Mucosa of descending colon (tissue), 3 donors: ENCODE measurements at places on chromosomes 4 and X. TPM values are rescaled to one million over a fixed set of nuclear protein-coding genes. Genes with fewer than 3 reads are reported as not detected.

- DNase-seq = no peak
Measured at GRCh38 chrX:143994206-143994605, 110.3 kb downstream of the UBE2NL start.

The RNF113A gene
- total RNA-seq = 12.2 TPM

DNA sequence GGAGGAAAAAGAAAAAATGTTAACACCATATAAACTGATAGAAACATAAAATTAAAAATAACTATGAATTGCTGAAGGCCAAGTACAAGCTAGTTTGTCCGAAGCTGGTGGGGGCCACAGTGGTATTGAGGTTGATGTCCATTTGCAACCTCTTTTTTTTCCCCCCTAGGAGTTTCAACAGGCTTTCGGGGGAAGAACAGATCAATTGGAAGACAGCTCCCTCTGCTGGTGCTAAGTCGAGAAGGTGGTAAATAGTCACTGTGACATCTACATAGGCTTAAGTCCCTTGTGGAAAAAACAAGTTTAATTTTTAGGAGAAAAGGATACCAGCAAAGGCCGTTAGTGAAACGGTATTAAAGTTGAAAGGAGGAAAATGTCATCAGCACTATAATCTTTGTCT is 115.7 kb upstream of the ZXDA start:
- DNase-seq = peak; percentile 44

- no peak for DNase-seq
Measured at GRCh38 chr4:109027016-109027500, 264.2 kb upstream of the ETNPPL start.

DNA sequence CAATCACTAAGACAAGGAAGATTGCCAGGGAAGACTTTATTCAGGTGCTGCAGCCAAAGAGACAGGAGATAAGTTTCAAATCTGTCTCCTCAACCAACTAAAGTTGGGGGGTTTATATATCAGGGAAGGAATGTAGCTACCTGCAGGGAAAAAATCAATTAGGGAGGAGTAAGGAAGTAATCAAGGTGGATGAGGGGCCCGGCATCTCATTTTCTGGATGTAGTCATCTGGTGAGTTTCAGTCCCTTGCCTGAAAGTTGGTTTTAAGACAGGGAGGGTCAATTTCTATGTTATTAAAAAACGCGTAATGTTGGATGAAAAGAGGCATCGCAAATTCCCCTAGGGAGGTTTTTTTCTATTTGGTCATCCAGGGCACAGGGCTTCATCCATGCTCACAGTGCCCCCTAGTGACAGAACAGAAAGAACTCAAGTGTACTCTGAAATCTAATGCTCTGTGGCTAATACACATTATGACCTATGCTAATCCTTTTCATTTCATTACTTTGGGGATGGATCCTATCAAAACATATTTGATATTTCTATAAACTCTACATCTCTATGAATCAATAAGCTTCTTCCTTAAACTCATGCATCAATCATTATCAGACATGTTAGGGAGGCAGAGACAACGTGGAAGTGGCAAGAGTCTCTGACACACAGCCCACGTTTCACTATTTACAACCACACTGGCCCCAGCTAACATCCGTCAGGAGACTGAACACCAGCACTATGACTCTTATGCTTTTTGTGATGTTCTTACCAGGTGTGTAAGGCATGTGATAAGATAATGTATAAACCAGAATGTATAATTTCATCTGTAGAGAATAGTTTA is 1577.0 kb upstream of the TENM3 start:
- DNase-seq = peak; percentile 10

The P2RY8 gene
- 2.0 TPM for total RNA-seq

The EDA2R gene
- 1.9 TPM for total RNA-seq

DNA sequence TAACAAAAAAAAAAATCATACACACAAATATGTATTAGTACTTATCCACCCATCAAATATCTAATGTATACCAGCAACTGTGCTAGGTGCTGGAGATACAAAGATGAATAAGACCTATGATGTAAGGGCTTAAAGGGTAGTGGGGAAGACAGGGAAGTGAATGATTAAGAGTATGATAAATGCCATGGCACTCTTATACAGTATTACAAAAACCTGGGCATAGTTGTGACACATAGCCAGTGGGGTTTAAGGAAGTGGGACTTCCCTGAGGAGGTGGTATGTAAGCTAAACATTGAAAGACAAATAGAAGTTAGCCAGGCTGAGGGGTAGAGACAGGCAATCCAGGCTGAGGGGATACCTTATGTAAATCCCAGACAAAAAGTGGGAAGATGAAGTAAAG is 23.5 kb downstream of the CHM start:
- DNase-seq = no peak

- no peak for DNase-seq
Measured at GRCh38 chrX:17632942-17633341, 104.4 kb upstream of the SCML1 start.
